CD4-positive, alpha-beta T cell (primary cell): ENCODE measurements at places on chromosomes 3 and 15.

DNA sequence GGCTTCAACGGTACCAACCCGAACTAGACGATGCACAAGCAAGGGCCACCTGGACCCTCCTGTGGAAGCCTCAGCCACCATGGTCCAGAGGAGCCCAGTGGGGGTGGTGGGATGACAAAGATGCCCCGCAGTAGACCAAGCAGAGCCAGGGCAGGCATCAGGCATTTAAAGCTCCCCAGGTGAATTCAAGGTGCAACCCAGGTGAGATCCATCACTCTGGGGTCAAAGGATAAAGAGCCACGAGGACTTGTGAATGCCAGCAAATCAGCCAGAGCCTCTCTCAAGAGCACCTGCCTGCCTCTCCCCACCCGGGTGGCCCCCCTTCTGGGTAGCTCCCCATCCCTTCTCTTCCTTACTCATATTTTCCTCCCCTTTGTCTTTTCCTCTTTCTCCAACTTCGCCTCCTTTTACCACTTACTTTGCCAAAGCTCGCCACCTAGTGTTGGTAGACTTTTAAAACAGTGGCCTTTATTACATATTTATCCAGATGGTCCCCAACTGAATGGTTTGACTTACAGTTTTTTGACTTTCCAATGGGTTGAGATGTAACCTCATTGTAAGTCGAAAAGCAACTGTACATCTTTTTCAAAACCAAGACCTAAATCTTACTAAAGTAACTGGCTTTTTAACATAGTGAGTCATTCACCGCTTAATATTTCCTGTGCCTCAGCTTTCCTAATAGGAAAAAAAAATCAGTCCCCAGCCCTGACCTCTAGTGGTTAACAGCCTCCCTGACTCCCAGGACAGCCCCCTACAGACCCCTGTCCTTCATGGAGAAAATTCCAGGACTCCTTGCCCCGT, 18.8 kb downstream of the PLA2G4F start:
- DNase-seq: peak; percentile 43

DNA sequence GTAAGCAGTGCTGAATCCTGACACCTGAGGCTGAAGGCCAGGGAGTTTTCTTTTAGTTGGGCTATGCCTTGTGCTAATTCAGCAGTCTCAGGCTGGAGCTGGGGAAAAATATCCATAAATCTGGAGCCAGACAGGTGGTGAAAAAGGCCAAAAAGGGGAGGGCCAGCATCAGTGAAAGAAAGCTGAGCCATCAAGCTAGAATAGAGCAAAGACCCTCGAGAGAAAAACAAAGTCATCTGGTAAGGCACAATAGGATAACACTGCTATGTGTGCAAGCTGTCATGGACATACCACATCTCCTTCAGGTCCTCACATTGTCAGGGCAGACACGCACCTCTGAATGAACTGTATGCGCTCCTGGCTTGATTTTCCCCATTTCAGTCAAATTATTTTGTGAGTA, 687.9 kb downstream of the SQOR start:
- DNase-seq: no peak

GRCh38 chr3:68163062-68163461, 508.6 kb upstream of the SUCLG2 start:
- no peak for DNase-seq

DNA sequence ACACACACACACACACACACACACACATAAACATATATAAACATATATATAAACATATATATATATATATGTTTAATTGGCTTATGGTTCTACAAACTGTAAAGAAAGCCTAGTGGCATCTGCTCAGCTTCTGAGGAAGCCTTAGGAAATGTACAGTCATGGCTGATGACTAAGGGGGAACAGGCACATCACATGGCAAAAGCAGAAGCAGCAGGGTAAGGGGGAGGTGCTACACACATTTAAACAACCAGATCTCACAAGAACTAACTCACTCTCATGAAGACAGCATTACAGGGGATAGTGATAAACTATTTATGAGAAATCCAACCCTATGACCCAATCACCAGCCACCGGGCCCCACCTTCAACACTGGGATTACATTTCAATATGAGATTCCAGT, 922.9 kb downstream of the SI start:
- DNase-seq: no peak

DNA sequence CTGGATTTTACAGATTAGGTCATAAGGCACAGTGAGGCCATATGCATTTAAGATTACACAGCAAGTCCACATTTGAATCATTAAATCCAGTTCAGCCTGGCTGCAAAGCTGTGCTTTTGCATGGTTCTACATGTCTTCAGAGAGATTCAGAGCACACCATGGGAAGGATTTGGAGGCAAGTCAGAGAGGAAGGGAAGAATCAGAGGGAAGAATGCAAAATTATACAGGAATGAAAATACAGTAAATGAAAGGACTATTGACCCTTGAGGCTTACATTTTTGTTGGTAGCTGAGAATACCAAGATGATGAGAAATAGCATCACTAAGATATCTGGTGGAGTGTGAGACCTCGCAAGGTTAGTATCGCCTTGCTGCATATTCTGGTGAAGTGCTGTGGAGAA, 13.9 kb downstream of the FILIP1L start:
- DNase-seq: no peak

DNA sequence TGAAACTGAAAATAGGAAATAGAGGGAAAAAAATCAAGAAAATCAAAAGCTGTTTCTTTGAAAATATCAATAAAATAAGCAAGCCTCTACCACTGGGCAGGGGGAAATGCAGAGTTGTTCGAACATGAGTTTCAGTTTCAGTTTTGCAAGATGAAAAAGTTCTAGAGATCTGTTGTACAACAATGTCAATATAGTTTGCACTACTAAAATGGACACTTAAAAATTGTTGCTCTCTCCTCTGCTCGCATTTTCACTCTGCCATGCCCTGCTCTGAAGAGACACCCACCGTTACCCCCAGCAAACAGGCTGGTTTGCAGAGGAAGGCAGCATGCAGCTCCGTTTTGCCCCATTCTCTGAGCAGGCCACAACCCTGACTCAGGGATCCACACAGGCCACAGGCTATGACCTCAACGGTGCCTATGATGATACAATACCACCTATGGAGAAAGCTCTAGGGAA, 64.5 kb downstream of the ZNF148 start:
- DNase-seq: peak; percentile 42

GRCh38 chr3:149638228-149639092, 19.4 kb downstream of the WWTR1 start:
- no peak for DNase-seq

- DNase-seq: no peak
Measured at GRCh38 chr3:155070316-155070715, 9.8 kb upstream of the MME start.

- no peak for DNase-seq
Measured at GRCh38 chr3:89179355-89180001, 72.1 kb downstream of the EPHA3 start.

DNA sequence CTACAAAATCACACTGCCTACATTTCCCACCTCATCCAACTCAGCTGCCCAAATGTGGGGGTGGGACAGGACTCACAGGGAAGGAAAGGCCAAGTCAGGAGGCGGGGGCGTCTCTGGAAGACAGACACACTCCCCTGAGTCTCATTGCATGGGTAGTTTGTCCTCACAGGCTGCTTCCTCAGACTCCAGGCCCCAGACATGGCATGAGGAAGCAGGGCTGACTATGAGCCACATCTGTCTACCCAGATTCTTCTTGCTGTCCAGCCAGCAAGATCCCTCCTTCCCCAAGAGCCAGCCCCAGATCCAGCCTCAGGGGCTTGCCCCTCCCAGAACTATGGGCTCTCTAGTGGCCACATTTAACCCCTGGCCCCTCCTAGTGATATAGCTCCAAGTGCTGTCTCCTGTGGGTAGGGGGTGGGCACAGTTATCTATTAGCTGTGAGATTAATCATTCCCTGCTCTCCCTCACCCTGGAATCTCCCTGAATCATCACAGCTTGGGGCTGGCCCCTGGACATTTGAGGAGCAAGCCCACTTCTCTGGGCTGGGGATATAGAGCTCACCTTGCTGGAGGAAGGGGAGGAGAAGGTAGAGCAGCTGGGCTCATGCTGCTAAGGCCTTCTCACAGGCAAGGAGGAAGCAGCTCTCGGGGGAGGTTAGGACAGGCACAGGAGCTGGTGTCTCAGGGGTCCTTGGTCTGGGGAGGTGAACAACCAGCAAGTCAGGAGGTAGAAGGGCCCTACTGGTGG, 2.1 kb upstream of the CCDC33 start:
- DNase-seq: no peak

- DNase-seq: no peak
Measured at GRCh38 chr3:171420667-171421066, 39.5 kb downstream of the TNIK start.

DNA sequence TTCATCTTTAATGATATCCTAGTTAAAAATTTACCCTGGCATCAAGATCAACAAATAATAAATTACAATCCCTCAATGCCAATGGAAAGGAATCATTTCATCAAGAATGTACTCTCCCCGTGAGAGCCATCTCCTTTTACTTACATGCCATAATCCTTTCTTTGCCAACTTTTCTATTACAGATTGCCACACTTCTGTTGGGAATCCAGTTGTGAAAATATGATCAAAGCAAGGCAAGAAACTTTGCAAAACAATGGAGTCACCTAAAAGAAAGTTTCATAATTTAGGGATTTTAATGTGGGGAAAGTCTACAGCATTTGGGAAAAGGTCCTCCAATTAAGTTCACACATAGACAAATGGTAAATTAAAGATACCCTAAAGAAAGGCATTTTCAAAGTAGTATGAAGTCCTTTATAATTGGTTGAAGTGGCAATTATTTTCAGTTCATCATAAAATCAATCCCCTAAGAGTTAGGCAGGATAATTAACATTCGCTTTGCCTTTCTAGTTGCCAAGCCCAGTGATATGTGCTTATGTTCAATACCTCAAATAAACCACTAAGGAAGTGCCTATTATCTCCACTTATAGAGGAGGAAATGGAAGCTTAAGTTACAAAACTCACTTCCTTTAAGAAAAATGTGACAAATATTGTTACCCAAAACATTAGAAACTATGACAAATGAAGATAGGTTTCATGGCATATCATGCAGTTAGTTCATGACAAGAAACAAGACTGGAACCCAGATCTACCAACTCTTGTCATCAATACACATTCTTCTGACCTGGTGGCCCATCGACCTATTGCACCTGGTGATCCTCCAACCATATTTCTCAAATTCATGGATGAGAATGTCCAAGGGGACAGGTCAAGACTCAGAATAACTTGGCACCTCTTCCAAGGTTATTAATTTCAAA, 49.1 kb downstream of the TRANK1 start:
- no peak for DNase-seq

DNA sequence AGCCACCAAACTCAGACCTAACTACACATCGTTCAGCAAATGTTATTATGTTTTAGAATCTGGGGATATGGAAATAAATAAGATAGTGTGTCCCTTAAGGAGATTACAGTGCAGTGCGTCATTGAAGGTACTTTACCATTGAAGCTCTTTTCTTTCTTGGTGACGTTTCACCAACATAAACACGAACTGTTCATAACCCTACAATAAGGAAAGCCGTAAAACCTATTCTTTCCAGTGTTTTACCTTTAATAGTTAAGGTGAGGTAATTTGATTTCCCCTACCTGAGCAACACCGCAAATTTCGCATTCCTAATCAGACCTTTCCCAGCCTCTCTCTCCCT, 826 bp downstream of the CCDC66 start:
- no peak for DNase-seq

DNA sequence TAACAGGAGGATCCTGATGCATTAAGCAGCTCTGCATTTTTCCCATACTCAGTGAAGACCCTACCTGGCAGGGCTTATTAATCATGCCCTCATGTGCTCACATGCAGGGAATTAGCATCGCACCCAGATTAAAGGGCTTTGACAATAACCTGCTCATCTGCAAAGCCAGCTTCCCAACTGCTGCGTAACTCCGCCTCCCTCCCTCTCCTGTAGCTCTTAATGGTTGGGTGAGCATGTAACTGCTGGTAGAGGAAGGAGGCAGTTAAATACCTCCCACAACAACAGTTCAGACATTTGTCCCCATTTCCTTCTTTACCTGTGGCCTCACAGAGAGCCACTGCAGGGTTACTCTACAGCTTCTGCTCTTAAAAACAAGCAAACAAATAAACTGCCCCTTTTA, 203.6 kb upstream of the WNT5A start:
- no peak for DNase-seq

DNA sequence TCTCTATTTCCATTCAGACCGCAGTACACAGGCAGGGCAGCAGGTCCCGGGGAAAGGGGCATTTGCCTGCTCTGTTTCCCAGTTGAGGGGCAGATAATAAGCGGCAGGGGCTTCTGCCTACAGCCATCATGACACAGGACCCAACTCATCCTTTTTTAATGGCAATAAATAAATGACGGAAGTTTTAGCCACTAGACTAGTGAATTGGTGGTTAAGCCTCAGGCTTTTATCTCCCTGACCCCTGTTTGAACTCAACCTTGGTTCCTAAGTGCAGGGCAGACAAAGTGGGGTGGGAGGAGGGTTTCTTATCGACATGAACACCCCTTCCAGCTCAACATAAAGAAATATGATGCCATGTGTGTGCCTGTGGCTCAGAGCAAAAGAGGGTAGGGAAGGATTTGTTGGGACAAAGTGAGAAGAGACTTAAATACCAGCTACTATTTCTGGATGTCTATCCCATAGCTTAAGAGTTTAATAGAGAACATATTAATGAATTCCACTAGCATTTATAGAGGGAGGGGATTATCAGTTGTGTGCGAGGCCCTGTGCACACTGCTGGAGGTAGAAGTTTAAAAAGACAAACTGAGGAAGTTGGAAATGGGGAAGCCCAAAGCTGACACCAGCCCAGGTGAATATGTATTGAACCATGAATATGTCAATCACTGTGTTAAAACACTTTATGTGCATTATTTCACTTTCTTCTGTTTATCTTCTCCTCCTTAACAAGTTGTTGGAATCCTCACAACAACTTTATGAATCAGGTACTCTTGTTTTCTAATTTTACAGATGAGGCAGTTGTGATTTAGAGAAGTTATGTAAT, 939.4 kb downstream of the MCTP2 start:
- no peak for DNase-seq

DNA sequence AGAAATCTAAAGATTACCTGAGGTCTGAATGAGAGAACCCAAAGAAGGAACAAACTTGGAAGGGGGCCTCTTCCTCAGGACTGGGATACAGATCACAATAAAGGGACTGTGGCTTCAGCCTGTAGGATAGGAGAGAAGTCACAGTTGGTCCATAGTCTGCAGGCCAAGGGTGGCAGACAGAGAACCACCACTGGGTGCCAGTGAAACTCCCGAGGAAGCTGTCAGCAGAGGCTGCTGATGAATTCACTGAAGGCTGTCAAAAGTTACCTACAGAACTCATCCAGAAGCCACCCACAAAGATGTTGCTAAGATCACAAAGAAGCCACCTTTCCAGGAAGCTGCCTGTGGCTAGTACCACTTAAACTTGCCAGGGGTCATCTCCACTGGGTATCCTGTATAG, 78.5 kb downstream of the TMCO5A start:
- DNase-seq: no peak

GRCh38 chr3:158420654-158421396, 150.2 kb upstream of the MLF1 start:
- DNase-seq: no peak

- DNase-seq: no peak
Measured at GRCh38 chr15:29242456-29243242, 27.0 kb downstream of the NSMCE3 start.

GRCh38 chr3:42192334-42193200, 73.4 kb downstream of the CCK start:
- DNase-seq: no peak

- DNase-seq: no peak
Measured at GRCh38 chr3:99084826-99085225, 183.3 kb upstream of the DCBLD2 start.
